ENCODE measurements at places on chromosomes 6 and 20.

- DNase-seq = no peak
Measured at GRCh38 chr20:39108746-39109145, 146.6 kb downstream of the DHX35 start.

DNA sequence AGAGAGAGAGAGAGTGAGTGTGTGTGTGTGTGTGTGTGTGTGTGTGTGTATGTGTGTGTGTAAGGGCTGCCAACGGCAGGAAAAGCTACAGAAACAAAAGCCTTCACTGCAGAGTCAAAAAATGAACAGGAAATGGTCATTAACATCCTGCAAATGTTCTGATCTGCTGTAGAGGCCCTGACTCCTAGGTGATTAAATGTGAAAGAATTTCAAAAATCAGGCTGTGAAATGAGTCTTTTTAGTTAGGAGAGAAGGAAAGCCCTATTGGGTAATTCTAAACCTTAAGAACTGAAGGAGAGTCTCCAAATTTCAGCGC is 166.5 kb upstream of the MYLIP start:
- DNase-seq = no peak

DNA sequence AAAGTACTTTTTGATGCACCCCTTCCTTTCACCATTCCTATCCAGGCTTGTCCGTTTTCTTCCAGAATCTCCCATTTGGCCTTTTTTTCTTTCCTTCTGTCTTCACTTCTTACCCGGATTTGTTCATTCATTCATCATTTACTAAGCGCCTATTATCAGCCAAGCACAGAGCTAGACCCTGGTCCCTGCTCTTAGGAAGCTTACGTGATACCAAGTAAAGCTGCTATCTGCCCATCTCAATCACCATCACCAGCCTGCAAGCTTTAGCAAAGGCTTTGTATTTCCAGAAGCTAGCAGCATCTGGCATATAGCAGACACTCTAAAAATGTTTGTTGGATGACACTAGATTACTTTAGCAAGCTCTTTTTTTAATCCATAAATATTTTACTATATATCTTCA is 4.8 kb downstream of the NDRG3 start:
- no peak for DNase-seq

- peak; percentile 33 for DNase-seq
Measured at GRCh38 chr6:168574699-168575195, 133.8 kb downstream of the SMOC2 start.

DNA sequence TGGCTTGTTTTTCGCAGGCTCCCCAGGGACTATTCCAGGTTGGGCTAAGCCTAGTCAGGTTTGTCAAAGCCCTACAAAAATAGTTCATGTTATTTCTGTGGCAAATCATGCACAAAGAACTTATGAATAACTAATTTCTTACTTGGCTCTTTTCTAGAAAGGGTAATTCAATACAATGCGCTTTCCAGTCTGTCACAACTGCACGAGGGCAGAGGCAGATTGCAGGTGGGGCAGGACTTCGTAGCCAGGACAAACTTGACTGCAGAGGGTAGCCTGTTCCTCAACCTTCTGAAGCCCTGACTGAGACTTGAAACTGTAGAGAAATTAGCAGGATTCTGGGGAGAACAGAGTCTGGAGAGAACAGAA is 253.5 kb downstream of the QKI start:
- no peak for DNase-seq

- DNase-seq = no peak
Measured at GRCh38 chr6:97399208-97399607, 116.2 kb upstream of the MMS22L start.

GRCh38 chr6:138588805-138589434 is 89.6 kb upstream of the NHSL1 start:
- peak; percentile 84 for DNase-seq

DNA sequence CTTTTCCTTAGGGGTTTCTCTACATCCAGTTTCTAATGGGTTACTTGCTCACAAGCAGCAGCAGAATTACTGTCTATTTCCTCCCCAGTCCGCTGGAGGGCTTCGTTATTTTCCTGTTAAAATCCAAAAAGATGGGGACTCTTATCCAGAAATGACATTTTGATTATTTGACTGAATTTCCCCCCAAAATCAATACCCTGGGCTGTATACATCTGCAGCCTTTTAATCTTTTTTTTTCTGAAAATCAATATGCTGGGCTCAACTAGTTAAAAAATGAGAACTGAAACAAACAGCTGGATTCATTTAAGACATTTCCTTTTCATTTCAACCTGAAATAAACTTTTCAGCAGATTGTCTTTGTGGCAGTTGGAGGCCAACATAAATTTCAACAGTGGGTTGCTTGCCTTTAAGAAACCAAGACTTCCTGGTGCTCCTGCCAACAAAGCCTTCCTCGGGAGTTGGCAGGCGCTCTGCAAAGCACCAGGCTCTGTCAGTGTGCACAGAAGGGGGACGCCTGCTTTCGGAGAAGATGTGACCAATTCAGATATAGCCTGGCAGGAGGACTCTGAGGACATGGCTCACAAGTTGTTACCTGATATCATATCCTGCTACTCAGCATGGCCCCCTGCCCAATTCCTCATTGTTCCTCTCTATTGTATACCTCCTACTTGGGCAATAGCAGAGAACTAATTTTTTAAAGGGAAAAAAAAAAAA is 204.7 kb upstream of the ARG1 start:
- peak; percentile 99 for DNase-seq

- DNase-seq = no peak
Measured at GRCh38 chr20:14288341-14289330, 48.8 kb downstream of the FLRT3 start.

- peak; percentile 20 for DNase-seq
Measured at GRCh38 chr20:57792386-57793080, 82.7 kb upstream of the PMEPA1 start.

- no peak for DNase-seq
Measured at GRCh38 chr6:5403609-5404008, 142.3 kb downstream of the FARS2 start.

- no peak for DNase-seq
Measured at GRCh38 chr6:111592726-111593511, 12.8 kb downstream of the TRAF3IP2 start.

- DNase-seq = no peak
Measured at GRCh38 chr20:24135781-24136180, 147.2 kb upstream of the GGTLC1 start.

DNA sequence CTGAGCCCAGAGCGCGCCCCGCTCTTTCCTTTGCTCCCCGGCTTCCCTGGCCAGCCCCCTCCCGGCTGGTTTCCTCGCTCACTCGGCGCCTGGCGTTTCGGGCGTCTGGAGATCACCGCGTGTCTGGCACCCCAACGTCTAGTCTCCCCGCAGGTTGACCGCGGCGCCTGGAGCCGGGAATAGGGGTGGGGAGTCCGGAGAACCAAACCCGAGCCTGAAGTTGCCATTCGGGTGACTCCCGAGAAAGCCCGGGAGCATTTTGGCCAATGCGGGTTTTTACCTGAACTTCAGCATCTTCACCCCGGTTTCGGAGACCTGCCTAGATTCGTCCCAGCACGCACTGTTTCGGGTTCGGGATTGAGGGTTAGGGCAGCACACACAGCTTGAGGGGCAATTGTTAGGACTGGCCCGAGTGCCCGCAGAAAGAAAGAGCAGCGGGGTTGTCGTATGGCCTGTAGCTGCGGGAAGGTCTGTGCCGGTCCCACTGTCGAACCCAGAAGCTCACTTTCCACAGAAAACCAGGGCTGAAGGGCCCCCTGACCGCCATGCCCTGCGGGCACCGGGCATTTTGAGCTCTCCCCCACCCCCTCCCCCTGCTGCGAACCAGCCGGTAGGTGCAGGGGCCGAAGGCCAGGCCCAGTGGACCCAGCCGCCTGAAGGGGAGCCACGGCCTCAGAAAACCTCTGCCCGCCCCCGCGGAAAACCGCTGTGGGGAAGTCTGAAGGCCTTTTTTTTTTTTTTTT is 2.1 kb downstream of the FOXP4 start:
- no peak for DNase-seq

DNA sequence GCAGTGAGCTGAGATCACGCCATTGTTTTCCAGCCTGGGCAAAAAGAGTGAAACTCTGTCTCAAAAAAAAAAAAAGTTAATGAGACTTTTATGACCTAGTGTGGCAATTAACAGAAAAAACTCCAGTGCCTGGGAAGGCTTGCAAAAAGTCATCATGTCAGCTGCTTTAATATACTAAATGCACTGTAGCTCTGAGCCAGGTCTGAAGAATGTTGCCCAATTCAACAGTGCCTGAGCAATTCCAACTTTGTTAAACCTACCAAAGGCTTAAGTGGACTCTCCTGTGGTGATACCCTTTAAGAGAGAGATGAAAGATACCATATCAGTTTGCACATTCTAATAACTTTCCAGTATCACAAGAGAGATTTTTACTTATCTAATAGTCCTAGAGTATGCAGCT is 6.5 kb upstream of the ROS1 start:
- no peak for DNase-seq

DNA sequence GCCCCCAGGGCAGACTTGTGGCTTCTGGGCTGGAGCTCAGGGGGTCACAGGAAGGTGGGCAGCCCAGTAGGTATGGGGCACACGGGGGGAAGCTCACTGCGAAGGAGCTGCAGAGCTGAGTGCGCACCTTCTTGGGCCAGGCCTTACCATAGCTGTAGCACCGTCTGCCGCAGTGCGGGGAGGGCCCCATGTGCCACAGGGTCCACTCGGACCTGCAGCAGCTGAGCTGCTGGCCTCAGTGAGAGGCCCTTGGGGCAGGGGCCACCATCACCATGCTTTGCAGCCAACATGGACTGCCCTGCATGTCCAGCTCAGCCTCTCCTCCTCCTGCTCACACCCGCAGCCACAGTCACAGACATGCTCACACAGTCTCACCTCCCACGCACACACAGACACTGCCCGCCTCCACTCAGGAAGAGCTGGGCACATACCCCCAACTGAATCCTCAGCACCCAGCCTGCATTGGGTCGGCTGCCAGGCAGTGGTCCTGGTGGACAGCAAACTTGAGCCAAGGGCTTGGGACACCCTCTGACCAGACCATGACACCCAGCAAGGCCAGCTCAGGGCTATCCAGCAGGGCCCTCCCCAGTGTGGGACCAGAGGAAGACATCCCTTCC is 35.3 kb downstream of the YTHDF1 start:
- DNase-seq = no peak

DNA sequence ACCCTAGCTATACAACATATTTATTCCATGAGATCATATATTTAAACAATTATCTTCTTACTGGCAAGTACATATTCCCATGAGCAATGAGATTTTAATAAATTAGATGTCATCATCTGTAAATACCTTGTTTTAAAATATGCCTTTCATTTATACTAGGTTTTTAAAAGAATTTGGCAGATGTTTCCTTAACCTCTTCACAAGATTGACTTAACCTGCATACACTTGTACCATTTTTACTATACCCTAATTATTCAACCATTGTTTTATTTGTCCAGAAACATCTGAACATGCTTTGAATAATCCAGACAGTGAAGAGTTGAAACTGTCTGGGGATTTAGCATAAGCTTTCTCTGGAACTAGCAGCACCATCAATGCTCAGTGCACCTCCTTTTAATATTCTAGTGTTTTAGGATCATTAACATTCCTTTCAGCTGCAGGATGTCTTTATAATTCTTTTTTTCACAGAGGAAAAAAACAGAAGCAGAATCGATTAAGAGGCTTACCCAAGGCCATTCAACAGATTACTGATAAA is 188.0 kb upstream of the TENT5A start:
- DNase-seq = peak; percentile 24

DNA sequence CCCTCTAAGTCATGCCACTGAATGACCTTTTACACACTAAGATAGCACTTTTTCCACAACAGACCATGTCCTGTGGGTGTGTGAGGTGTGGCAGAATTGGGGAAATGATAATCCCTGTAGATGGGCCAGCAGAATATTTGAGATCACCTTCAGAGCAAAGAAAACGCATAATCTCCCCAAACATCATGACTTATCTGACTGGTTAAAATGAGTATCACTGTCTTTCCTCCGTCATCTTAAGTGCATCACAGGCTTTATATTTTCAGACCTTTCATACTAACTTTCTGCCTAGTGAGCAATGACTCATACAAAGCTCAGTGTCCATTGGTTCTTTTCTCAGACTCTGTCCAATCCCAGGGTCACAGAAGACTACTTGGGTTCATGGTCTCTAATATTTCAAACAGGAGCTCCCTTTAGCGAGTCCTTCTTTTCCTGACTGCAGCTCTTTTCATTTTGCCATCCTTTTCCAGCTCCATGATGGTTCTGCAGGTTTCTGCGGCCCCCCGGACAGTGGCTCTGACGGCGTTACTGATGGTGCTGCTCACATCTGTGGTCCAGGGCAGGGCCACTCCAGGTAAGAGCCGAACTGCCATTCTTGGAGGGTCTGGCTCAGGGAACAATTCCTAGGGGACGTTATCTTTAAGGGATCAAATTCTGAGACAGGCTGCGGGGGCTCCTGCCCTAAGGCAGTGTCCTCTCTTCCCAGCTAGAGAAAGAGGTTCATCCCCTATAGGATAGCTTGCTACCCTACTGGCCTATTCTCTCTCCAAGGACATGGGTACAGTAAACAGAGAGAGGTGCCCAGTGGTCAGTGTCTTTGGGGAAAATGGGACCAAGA is at the start of gene HLA-DPB1:
HLA-DPB1 (plus strand) TSS at position 423 of the 838 bp plus-strand sequence; CDS start at position 475, 52 bp downstream.
- peak; percentile 20 for DNase-seq

DNA sequence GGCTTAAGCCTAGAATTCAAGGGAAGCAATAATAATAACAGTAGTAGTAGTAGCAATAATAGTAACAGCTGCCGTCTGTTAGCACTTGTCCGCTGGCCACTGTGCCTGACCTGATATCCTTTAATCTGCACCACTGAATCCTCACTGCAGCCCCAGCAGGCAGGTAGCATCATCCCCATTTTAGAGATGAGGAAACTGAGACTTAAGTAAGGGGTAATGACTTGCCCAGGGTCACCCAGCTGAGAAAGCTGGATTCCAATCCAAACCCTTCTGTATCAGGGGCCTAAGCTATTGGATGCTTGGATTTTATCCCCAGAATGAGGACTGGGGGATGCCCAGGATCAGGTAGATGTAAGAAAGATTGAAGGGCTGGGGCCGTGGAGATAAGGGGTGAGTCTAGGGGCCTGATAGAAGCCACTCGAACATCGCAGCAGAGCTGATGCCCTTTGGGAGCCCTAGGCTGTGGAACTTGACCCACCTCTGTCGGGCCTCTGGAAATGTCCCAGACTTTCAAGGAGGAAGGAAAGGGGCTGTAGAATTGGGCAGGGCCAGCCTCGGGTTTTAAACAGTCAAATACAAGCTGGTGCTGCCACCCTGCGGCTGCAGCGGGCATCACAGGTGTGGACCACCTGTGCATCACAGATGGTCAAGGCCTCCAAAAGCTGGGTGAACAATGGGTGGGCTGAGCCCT is 102.1 kb upstream of the MYL9 start:
- peak; percentile 62 for DNase-seq

DNA sequence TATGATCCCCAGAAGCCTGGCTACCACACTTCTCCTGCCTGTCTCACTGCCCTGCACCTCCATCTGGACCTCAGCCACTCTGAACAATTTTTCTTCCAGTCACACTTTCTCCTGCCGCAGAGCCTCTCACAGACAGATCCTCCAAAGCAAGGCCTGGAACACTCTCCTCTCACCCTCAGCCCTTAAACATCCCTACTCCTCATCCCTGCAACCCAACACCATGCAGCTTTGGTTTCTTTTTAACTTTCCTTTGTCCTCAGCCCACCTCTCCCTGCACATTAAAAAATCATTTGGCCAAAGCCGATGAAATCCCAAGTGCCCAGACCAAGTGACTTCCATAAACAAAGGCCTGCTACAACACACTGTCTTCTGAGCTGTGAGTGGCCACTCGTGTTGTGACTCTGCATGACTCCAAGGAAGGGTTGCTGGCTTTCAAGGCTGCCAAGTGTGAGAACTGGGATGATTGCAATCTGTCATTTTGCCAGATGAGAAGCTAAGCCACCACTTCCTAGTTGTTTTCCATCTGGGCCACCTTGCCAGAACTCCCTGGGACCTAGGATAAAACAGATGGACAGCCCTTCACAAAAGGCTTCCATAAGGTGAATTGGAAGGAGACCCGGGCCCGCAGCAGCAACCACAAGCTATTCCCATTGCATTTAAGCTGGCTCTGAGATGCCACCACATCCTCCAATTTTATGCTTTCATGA is 144.4 kb upstream of the SSTR4 start:
- peak; percentile 3 for DNase-seq
